Neural progenitor cell (in vitro differentiated cells): ENCODE measurements at places on chromosomes 6 and 20.

GRCh38 chr6:156658186-156658965 is 118.8 kb upstream of the ARID1B start:
- DNase-seq: peak; percentile 35

DNA sequence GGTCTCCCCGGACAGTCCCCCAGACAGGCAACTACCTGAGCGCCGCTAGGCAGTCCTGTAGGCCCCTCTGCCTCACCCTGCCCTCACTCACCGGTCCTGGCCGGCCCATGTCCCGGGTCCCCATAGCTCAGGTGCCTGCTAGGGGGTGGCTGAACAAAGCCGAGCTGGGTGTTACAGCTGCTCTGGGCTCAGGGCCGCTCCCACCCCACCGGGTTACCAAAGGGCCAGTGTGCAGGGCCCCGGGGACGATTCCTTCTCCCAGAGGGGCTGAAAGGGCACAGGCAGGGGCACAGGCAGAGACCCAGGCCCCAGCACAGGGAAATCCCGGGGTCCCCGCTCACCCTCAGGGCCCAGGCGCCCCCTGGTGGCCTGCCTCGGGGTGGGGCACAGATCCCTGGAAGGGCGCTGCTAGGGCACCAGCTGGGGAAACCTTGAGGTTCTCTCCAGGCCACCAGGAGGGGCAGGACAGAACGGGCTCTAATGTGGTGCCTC is 118.4 kb downstream of the GRM4 start:
- DNase-seq: peak; percentile 85

DNA sequence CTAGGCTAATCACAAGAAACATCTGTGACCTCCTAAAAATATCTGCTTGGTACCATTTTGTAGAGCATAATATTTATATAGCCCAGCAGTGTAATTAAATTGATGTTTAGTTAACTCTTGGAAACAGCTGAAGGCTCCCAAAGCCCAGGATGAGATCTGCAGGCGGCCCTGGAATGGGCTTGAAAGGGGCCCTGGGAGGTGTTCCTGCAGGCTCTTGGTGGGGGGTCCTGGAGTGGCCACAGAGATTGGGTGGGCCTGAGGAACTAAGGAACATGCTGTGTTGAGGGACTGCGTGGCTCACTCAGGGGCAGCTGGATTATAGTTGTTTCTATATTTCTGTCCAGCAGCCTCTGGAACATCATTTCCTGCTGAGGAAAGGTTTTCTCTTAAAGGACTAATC is 9.2 kb downstream of the SCP2D1 start:
- DNase-seq: no peak

- no peak for DNase-seq
These were observed 152.8 kb upstream of the RIPOR2 start for GRCh38 chr6:25088513-25088912.

GRCh38 chr6:44652547-44652946 is 265.0 kb downstream of the CDC5L start:
- DNase-seq: no peak

DNA sequence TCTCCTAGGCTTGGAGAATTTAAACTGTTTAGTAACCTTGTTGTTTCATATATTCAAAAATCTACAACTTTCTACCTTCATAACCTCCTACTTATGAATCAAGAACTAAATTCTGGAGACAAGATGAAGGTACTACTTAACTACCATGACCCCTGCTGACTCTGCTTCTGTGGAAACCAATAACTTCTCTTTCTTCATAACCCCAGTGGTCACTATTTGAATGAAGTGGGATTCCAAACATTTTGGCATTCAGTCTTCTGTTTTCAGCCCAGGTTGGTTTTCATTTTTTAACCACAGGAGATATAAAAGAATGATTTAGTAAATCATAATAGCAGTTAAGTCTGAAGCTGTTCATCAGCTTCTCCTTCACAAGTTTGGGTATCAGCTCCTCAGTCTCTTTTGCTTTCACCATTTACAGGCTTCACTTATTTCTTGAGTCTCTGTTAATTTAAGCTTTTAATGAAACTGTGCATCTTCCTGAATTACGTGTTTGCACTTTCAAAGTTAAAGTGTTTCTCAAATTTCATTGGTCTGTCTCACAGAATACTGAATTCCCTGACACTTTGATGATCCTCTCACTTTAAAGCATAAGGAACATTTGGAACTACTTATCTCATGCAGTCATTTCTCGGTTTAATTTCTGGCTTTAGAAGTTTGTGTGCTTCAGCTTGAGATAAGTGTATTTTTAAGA is 9.5 kb downstream of the SENP6 start:
- no peak for DNase-seq

DNA sequence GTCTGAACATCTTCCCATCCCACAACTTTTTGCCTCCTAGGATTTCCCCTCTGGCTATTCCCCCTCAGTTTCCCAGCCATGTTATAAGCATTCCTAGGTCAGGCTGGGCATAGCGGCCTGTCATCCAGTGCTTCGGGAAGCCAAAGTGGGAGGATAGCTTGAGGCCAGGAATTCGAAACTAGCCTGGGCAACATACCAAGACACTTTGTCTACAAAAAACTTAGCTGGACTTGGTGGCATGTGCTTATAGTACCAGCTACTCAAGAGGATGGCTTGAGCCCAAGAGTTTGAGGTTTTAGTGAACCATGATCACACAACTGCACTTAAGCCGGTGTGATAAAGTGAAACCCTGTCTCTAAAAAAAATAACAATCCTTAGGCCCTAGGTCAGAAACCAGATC is 447.4 kb downstream of the KIF16B start:
- DNase-seq: no peak

GRCh38 chr6:142238881-142239280 is 62.9 kb upstream of the ADGRG6 start:
- DNase-seq: no peak

DNA sequence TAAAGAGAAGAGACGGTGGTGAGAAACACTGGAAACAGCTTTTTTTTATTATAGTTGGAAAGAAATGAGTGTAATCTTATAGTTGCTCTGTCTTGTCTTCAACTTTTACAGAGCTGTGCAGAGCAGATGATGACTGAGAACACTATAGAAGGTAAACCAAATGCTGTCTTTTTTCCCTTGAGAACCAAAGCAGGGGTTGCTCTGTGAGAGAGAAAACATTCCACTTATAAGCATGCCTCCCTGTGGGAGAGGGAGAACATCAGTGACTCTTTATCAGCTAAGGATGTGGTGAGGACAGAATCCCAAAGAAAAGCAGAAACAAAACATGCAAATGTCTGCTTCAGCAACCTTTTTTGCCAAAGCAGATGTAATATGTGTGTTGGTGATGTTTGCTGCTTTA is 179.3 kb upstream of the HDDC2 start:
- DNase-seq: no peak

GRCh38 chr20:15949391-15949790 is 623.9 kb downstream of the KIF16B start:
- peak; percentile 15 for DNase-seq

DNA sequence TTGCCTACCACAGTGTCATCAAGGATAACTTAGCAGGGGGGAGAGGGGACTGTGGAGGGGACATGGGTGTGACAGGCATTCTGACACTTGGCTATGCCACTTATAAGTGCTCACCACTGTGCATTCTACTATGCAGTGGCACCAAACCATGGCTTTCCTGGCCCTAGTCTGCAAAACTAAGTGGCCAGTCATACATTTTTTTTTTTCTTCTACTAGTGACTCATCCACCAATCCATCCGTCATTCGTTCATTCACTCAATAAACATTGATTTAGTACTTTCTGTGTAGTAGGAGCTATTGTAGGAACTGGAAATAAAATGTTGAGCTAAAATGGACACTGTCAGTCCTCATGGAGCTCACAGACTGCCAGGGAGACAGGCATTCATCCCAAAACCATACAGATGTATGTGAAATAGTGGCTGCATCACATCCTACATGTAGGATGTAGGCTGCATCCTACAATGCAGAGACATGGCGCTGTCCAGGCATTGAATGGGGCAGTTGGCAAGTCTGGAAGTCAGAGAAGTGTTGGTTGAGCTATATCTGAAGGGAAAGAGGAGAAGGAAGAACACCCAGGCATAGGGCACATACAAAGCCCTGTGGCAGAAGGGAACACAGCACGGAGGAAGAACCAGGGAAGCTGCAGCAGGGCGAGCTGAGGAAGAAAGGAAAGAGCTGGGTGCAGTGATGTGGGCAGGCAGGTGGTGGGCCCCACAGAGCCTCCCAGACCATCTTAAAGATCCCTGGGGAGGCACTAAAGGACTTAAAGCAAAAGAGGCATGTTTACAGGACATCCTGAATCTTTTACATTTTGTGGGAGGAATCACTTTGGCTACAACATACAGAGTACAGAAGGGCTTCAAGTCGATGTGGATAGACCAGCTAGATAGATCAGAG is 224.4 kb downstream of the UST start:
- DNase-seq: no peak

GRCh38 chr6:3919130-3919628 is 70.0 kb downstream of the FAM50B start:
- DNase-seq: no peak

DNA sequence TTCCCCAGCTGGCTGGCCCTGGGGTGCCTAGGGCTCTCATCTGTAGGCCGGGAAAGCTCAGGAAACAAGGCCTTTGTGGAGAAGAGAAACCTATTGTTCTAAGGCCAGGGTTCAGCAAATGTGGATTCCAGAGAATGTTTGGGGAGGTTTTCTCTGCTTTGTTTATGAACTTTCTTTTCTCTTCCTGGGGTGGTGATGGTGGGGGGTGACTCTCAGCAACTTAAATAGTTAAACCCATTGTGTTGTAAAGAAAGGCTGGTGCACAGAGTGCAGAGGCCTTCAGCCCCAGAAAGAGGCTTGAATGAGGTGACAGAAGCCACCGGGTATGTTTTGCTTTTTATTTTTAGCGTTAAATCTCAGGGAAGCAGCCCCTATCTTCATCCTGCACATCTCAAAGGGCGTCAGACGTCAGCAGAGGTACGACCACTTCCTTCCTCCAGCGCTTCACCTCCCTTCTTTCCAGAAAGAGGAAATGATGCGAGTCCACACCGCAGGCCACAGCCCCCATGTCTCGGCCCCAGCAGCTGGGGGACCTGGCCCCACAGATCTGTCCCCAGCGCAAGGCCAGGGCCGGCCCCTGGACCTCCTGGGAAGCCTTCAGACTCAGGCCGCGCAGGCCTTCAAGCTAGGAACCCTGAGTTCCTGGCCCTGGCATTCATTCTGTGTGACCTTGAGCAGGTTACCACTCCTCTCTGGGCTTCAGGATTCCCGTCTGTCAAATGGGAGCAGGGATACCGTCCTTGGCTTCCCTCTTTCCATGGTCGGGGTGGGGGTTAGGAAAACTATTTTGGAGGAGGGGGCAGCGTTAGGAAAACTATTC is 605 bp upstream of the PPP1R16B start:
- peak; percentile 91 for DNase-seq

- DNase-seq: peak; percentile 95
These were observed 60.6 kb downstream of the ADNP start for GRCh38 chr20:50870561-50871161.

DNA sequence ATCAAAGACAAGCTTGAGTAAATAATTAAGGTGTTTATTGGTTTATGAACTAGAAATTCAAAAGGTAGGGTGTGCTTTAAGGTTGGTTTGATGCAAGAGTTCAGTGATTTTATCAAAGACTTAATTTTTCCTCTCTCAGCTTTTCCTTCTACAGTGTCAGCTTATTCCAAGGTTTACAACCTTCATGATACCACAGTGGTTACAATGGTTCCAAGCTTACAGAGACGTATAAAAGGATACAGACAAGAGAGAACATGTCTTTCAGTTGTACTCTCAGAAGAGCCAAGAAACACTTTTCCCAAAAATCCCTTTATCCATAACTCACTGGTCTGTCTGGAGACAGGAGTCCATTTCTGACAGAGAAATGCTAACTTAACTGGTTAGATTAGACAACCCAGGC is 93.5 kb upstream of the LOC128125822 start:
- no peak for DNase-seq
